Left ventricle myocardium inferior (tissue), 1 donor: ENCODE measurements at places on chromosomes 3 and 15. TPM values are rescaled to one million over a fixed set of nuclear protein-coding genes. Genes with fewer than 3 reads are reported as not detected.
A peak's percentile ranks its signal among the peaks of the same experiment; 100 is the strongest.

DNA sequence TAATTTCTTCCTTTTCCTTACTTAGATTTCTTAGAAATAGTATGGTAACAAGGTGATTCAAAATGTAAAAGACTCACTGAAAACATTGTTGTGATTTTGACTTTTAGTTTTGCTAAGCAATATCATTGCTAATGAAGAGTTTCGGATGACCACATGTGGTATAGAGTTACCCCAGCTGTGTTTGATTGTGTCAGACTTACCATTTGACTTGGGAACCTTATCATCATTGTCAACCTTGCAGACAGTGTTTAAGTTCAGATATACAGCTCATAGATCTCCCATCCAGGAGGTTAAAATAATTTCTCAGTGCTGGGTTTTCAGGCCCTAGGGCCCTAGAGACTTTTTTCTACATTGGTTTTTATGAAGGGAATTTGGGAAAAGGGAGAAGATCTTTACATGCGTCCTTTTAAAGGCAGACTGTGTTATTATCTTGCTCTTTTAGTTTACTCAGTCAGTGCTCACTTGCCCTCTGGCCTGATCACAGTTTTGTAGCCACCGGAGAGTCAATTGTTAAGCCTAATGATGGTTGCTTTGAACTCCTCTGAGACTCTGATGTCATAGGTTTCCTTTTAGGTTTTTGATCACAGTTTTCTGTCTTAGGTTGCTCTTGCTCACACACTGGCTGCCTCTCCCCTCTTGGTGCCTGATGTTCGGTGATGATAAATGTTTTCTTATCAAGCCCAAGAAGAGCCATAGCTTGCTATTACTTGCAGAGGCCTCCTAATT is 133.5 kb upstream of the ZPLD1 start:
- no peak for DNase-seq
- H3K27me3 ChIP-seq, result no peaks in the 10 kb centered on the region
- no peaks in the 10 kb centered on the region for H3K4me1 ChIP-seq

- DNase-seq, result no peak
- no peaks in the 10 kb centered on the region for H3K4me1 ChIP-seq
- H3K27ac ChIP-seq, result no peak overlapping the region
- no peaks in the 10 kb centered on the region for H3K36me3 ChIP-seq
- no peaks in the 10 kb centered on the region for H3K27me3 ChIP-seq
These were observed 219.7 kb upstream of the SETMAR start for GRCh38 chr3:4083225-4084015.

GRCh38 chr3:172552607-172553006 is 29.4 kb upstream of the TNFSF10 start:
- no peak overlapping the region for H3K4me3 ChIP-seq
- H3K27me3 ChIP-seq, result no peaks in the 10 kb centered on the region
- no peak for DNase-seq
- H3K36me3 ChIP-seq, result no peaks in the 10 kb centered on the region

- no peak overlapping the region for H3K4me3 ChIP-seq
- DNase-seq, result no peak
- H3K36me3 ChIP-seq, result peaks cover 49% of the 10 kb centered on the region
- no peaks in the 10 kb centered on the region for H3K27me3 ChIP-seq
- H3K27ac ChIP-seq, result peak overlapping the region; percentile 62
- H3K4me1 ChIP-seq, result peaks cover 7% of the 10 kb centered on the region
These were observed 46.1 kb downstream of the PIK3R4 start for GRCh38 chr3:130700541-130700940.

Gene PARP9
- 12.6 TPM for total RNA-seq

DNA sequence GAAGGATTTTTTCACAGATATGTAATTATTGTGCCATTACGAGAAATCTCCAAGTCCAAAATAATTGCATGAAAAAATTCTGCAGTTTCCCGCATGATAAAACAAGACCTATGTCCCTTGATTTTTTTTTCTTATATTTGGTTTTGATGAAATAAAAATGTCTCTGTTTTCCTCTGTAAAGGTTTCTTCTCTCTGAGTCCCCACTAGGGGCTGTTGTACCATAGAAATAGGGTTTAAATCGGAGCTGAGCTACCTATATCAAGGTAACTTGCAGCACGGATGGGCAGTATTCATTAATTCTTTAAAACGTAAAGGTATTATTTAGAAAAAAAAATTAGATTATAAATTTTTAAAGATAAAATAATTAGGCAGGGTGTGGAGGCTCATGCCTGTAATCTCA is 66.6 kb upstream of the IGF1R start:
- no peak for DNase-seq
- H3K4me1 ChIP-seq, result peaks cover 5% of the 10 kb centered on the region
- H3K4me3 ChIP-seq, result no peak overlapping the region
- peaks cover 96% of the 10 kb centered on the region for H3K27me3 ChIP-seq

Gene CELSR3
- 0.14 TPM for total RNA-seq

GRCh38 chr3:101854608-101855304 is 5.4 kb downstream of the NFKBIZ start:
- peak overlapping the region; percentile 95 for H3K4me3 ChIP-seq
- no peak for DNase-seq
- H3K36me3 ChIP-seq, result peaks cover 80% of the 10 kb centered on the region
- H3K27ac ChIP-seq, result no peak overlapping the region
- no peaks in the 10 kb centered on the region for H3K27me3 ChIP-seq

DNA sequence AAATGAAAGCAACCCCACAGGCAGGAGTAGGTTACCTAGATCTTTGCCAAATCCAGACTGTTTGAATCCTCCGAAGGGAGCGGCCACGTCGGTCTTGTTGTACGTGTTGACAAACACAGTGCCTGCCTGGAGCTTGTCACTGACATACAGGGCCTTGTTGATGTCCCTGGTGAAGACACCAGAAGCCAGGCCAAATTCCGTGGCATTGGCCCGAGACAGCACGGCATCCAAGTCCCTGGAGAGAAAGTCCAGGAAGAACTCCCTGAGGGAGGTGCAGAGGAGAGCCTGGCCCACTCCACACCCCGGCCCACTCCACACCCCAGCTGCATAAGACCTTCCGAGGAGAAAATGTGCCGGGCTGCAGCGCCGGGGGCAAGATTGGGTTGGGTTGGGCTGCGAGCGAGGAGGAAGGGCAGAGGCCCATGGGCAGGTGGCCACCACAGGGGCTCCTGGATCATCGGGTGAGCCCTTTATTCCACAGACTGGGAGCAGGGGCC is 21.8 kb upstream of the SLC41A3 start:
- no peaks in the 10 kb centered on the region for H3K36me3 ChIP-seq
- no peak overlapping the region for H3K4me3 ChIP-seq
- H3K27ac ChIP-seq, result no peak overlapping the region
- H3K4me1 ChIP-seq, result peaks cover 26% of the 10 kb centered on the region
- no peak for DNase-seq

DNA sequence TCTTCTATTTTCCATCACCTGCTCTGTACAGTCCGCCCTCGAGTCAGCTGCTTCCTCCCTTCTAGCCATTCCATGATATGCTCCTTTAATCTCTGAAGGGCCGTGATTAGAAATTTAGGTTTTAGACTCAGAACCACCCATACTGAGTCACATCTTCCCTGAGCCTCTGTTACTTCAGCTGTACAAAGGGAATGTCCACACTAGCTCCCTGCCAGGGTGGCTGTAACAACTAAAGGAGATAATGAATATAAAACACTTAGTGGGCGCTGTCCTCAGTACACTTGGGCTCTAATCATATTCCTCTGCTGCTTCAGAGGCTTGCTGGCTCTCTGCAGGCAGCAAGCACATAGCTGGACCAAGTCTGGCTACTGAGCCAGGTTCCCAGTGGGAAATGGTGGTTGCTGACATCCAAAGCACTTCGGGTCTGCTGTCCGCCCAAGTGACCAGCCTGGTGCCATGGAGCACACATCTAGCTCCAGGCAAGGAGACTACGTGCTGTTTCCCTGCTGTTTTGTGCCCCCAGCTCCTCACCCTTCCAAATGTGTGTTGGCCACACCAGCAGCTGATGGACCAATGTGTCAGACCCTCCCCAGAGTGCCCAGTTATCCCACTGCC is 901 bp upstream of the CHST14 start:
- H3K4me1 ChIP-seq, result peaks cover 28% of the 10 kb centered on the region
- H3K27me3 ChIP-seq, result no peaks in the 10 kb centered on the region
- H3K36me3 ChIP-seq, result peaks cover 27% of the 10 kb centered on the region
- DNase-seq, result no peak

DNA sequence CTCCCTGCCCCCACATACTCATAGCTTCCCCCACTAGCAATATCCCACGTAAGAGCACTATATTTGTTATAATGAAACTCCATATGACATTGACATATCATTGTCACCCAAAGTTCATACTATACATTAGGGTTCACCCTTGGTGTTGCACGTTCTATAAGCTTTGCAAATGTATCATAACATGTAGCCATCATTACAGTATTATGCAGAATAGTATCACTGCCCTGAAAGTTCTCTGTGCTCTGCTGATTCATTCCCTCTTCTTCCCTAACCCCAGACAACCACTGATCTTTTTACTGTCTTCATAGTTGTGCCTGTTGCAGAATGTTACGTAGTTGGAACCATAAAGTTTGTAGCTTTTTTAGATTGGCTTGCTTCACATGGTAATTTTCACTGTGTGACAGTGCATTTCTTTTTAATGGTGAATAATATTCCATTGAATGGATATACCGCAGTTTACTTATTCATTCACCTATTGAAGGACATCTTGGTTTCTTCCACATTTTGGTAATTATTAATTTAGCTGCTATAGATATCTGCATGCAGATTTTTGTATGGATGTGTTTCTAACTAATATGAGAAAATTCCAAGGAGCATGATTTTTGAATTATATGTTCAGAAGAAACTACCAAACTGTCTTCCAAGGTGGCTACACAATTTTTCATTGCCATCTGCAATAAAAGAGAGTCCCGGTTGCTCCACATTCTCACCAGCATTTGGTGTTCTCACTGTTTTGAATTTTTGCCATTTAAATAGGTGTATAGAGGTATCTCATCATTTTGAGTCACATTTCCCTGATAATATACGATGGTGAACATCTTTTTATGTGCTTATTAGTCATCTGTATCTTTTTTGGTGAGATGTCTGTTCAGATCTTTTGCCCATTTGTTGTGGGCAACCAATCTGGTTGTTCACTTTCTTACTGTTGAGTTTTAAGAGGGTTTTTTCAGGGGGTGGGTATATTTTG is 59.7 kb downstream of the CD200 start:
- no peaks in the 10 kb centered on the region for H3K27me3 ChIP-seq
- no peaks in the 10 kb centered on the region for H3K36me3 ChIP-seq
- H3K27ac ChIP-seq, result no peak overlapping the region
- no peak for DNase-seq
- peaks cover 38% of the 10 kb centered on the region for H3K4me1 ChIP-seq

- H3K27me3 ChIP-seq, result no peaks in the 10 kb centered on the region
- no peaks in the 10 kb centered on the region for H3K36me3 ChIP-seq
- H3K4me3 ChIP-seq, result no peak overlapping the region
- DNase-seq, result no peak
These were observed 386.7 kb downstream of the UNC13C start for GRCh38 chr15:54364961-54365360.
